ENCODE measurements at places on chromosomes 3 and 15.

DNA sequence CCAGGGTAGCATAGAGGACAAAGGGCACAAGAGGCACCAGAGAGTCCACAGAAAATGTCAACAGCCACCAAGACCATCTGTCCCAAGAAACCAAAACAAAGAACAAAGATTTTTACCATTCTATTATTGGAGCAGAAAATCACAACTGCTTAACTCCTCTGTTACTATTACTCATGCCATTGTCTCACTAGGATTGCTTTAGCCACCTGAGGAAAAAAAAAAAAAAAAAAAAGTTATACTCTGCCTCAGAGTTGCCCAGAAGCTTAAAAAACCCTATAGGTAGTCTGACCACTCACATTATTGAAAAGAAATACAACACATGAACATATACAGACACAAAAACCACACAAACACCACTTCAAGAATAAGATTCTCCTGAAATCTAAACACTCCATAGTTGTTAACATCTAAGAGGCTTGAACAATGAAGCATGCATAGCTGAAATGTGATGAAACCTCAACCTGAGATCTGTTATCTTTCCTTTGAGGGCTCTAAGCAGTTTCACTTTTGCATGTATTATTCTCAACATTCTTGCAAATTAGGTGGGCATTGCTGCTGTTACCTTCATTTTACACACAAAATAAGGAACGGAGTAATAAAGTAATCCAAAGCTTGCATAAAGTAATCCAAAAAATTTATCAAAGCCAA is 85.4 kb downstream of the IGSF11 start:
- DNase-seq = no peak

DNA sequence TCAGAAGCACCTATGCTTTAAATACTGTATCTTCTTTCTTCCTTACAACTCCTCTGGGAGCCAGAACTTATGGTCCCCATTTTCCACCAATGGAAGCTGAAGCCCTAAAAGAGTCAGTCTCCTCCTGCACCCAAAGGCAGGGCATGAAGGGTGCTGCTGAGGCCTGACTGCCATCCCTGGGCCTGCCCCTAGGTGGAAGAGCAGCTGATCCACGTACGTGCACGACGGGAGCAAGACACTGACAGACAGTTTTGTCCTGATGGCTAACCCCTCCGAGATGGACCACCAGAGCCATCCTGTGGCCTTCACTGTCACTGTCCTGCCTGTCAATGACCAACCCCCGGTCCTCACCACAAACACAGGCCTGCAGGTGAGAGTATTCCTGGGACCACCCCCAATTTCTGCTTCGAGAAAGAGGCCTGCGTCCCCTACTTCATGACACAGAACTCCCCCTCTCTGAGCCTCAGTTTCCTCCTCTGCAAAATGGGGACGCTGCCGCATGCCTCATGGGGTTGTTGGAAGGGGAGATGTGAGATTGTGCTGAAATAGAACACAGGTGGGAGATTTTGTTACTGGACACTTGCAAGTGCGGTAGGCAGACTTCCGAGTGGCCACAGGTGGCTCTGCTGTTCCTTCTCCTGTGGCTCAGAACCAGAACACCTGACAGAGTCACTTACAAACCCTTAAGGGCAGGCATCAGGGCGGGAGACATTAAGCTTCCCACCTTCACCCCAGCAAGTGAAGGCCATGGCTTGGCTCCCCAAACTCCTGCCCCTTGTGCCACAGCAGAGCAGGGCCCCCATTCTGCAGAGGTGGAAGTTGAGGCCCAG is 175.4 kb downstream of the TBC1D2B start:
- no peak for DNase-seq

DNA sequence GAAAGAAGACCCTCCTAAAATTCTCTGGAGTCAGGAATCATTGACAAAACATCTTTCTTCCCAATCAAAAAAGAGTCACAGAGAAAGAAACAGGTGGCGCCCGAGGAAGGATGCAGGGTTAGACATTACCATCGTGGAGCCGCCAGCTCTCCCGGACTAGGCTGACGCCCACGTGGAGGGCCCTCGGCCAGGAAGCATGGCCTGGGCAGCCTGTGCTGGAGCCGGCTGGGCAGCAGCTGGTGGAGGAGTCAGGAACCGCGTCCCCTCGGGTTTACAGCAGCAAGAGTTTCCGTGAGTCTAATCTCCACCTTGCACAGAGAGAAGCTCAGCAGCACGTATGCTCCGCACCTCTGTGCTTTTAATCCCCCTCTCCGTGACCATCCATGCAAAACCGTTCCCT is 533.7 kb upstream of the ATP11B start:
- DNase-seq = no peak

DNA sequence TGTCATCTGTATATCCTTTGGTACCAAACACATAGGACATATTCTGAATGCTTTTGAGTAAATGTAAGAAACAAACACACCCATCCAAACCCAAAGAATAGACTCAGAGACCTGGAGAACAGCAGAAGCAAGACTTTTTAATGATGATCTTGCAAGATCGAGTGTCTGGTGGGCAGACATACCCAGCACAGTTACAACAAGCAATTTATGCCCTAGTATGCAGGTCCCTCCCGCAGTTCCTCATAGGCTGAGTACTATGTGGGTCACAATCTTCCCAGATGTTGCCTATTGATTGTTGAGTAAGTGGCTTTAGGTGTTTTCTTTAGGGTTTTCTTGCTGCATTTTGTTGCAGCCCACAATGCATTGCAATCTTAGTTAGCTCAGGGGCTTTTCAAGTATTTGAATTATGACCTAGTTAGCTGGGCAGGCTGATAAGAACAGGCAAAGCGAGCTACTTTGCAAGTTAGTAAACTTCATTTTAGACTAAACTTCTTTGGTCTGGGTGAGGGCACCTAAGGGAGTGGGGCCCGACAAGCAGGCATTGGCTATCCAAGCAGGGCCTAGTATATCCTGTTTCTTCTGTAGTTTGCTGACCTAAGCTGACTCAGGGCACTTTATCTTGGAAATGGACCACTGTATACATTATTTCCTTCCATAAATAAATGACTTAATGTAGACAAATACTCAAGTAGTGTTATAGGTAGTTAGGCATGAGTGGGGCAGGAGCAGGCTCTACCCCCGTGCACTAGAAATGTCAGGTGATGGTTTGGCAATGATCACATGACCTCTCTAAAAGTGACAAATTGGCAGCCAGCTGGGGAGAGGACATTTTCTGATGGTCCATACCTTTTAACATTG is 87.3 kb upstream of the LIPC start:
- no peak for DNase-seq

DNA sequence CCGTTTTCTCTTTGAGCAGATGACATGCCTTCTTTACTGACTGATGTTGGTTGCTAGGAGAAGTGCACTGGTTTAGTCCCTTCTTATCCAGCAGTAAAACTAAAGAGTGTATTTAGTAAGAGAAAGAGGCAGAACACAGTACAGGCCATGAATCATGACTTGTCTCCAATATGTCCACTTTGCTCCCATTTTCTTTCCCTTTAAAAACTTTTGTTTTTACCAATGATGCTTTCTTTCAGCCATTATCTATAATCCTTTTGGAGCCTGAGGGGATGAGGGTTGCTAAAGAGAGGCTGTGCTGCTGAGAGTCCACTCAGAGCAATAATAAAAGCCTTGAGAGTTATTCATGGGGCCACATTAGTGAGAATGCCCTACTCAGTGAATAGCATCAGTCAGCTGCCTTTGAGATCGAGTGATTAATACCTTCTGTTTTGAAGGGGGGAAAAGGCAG is 12.2 kb downstream of the ROBO2 start:
- no peak for DNase-seq

DNA sequence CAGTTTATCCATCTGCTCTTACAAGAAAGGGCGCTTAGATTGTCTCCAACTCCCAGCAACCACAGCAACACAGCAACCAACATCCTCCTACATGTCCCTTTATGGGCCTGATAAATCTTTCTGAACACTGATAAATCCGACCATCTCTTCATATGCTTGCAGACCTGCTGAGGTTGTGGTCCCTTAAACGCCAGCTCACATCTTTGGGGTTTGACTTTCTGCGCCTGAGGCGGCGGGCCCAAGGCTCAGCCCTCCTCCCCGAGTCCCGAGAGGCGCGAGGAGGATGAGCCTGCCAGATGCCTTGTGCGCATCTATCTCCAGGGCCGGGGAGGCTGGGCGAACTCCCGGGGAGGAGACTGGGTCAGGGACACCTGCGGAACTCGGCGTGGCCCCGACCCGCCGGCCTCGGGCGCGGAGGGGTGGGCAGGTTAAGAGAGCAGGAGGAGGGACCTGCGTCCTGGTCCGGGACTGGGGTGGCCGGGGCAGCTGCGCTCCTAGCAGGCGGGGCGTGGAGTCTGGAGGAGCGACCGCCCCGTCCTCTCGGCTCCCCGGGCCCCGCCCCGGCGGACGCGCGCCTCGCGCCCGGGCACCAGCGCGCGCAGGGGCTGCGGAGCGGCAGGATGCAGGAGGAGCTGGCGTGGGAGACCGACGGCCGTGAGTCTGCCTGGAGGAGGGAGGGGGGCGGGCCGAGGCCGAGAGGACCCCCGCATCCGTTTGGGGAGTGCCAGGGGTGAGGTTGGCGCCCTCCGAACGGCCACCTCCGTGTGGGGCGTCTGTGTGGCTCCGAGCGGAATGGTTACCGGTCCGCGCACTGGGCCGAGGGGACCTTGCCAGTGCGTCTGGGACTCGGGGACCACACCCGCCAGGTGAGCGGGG is at the start of gene ANKDD1A:
Gene ANKDD1A (plus strand): TSS at position 592 of the 876 bp plus-strand sequence. CDS start 29 bp downstream, at position 621.
- DNase-seq = no peak

GRCh38 chr3:13025090-13025489 is 48.1 kb downstream of the IQSEC1 start:
- DNase-seq = no peak

GRCh38 chr3:105959851-105960250 is 91.0 kb upstream of the CBLB start:
- DNase-seq = no peak

GRCh38 chr3:170660139-170660538 is 74.3 kb upstream of the SLC7A14 start:
- no peak for DNase-seq

DNA sequence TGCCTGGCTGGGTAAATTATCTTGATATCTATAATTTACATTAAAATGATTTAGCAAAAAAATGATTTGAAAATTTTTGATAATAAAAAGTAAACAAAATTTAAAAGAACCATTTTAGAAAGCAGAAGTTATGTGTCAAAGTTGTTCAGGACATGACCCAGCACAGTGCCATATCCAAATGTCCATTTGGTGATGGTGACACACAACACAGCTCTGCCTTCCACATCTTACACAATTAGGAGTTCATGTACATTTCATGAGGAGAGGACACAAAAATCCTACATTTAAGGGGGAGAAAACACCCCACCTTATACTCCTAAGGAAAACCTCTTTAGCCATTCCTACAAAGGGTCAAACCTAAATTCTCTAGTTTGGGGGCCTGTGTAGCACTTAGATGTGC is 10.7 kb upstream of the UBE2E1 start:
- DNase-seq = no peak

GRCh38 chr3:45145681-45146614 is at the start of gene CDCP1:
Gene CDCP1 (minus strand): TSS chr3:45146378. CDS start chr3:45146287, 91 bp downstream.
- DNase-seq = no peak

DNA sequence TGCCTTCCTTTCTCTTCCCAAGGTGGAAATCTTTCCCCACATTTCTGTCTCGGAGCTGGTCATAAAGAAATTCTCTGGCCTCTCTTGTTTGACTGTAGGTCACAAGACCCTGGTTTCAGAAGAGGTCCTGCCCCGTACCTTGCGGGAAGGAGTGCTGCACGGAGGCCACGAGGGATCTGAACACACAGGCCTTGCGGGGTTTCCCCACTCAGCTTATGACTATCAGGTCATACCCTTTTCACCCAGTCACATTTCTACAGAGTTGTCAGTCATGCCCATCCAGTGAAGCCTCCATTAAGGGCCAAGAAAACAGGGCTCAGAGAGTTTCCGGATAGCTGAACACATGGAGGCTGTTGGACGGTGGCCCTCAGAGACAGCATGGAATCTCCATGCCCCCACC is 54.7 kb upstream of the ATP13A3 start:
- no peak for DNase-seq

GRCh38 chr3:156175570-156175969 is 55.2 kb downstream of the KCNAB1 start:
- no peak for DNase-seq

- no peak for DNase-seq
These were observed 83.1 kb downstream of the HMG20A start for GRCh38 chr15:77503764-77504163.

DNA sequence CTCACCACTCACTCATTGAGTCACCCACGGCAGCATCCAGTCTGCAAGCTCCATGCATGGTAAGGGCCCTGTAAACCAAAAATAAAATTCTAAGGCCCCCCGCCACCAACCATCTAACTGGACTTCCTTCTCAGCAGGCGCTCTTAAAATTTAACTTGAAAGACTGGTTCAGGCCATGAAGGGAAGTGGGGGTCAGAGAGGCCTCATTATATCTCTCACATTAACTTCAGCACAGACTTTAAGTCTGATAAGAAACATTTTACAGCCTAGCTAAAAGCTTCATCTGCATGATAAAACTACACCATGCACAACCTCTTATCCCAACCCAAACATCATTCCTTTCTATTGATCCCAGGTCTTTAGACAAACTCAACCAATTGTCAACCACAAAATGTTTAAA is 38.5 kb downstream of the FBLN2 start:
- DNase-seq = no peak

DNA sequence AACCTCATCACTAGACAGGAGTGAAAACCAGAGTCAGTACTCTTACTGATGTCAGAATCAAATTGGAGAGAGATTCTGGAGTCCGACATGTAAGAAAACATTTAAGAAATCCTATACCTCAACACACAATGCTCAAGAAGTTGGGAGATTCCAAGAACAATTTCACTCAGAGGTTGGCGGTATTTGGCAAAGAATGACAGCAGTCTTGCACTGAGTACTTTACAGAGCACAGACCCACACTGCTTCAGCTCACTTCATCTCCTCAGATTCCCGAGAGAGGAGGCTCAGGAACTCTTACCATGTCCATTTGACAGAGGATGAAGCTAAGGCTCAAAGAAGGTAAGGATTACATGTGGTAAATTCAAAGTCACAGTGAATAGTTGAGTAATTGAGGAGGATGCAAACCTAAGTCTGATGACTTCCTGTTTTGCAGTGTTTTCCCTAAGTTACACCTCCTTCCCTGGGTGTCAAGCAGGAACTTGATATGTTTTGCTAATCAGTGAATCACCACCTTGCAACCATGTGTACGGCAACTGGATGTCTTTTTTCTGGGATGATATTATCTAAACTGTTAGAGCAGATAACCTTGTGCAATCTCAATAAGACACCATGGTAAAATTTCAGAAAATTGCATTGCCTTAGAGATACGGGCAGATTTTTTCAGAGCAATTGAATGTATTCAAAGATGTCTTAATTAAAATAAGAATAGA is 61.3 kb upstream of the MME start:
- no peak for DNase-seq

- DNase-seq = no peak
These were observed 485 bp downstream of the CELF6 start for GRCh38 chr15:72319360-72319984.

Measured in NCI-H1417 treated with DMSO at 0.1 percent for 48 hours (cell line).